CD4-positive, alpha-beta T cell treated with Interleukin-12 subunit alpha and Interleukin-12 subunit beta, for 1 hour (primary cell): ENCODE measurements at places on chromosomes 5 and 9.

DNA sequence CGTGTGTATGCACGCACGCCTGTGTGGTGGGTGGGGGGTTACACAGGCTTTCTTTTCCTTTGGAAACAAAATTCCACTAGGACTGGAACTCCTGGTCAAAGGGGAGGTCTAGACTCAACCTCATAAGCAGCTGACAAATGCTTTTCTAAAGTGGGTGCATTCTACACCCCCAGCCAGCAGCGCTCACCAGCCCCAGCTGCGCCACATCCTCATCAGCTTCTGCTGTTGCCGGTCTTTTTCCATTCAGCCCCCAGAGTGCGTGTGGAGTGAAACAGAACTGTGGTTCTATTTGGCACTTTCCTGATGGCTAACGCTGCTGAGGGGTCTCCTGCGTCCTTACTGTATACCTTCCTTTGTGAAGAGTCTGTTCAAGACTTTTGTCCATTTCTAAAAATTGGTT is 77.6 kb upstream of the SARDH start:
- no peak for DNase-seq

GRCh38 chr9:114178076-114178475 is 22.7 kb downstream of the COL27A1 start:
- no peak for DNase-seq

DNA sequence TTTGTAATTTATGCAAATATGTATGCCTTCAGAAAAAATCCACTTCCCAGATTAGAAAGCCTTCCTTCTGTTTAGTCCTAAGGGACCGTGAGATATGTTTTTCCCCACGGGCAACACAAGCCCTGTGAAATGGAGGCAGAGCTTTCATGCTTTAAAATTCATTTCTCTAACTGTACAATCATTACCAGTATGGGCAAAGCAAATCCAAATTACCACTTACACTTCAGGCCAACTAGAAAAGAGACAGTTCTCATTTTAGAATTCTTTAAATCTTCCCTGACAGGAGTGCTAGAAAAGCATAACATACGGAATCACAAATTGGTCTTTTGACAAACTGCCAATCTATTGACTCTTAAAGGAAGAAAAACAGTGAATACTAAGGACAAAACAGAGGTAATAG is 20.5 kb upstream of the TNPO1 start:
- no peak for DNase-seq

- no peak for DNase-seq
These were observed 87.1 kb downstream of the PDE6A start for GRCh38 chr5:149857499-149857898.
